Renal pelvis (tissue), 12 donors: ENCODE measurements at places on chromosomes 5 and 9. TPM values are rescaled to one million over a fixed set of nuclear protein-coding genes. Genes with fewer than 3 reads are reported as not detected.

PCDHB6 gene
- 3.1 TPM for polyA plus RNA-seq

PDE6A gene
- 0.14 TPM for polyA plus RNA-seq

TICAM2 gene
- polyA plus RNA-seq = 5.5 TPM

OR1J2 gene
- not detected for polyA plus RNA-seq

PGM5 gene
- 34.3 TPM for polyA plus RNA-seq

WDR31 gene
- polyA plus RNA-seq = 8.4 TPM

APBA1 gene
- polyA plus RNA-seq = 16.6 TPM

WNT8A gene
- polyA plus RNA-seq = 0.25 TPM

OR13C3 gene
- polyA plus RNA-seq = not detected

TCOF1 gene
- polyA plus RNA-seq = 36.1 TPM

ORM2 gene
- polyA plus RNA-seq = not detected

INSL4 gene
- polyA plus RNA-seq = not detected

ARL14EPL gene
- polyA plus RNA-seq = not detected

IL4 gene
- 0.37 TPM for polyA plus RNA-seq

ADAMTS16 gene
- 69.6 TPM for polyA plus RNA-seq

SH2D3C gene
- 19.7 TPM for polyA plus RNA-seq

PALM2AKAP2 gene
- polyA plus RNA-seq = 11.3 TPM

TLR4 gene
- polyA plus RNA-seq = 8.0 TPM

KCNV2 gene
- polyA plus RNA-seq = 0.26 TPM

OTP gene
- 0.03 TPM for polyA plus RNA-seq

PDLIM4 gene
- polyA plus RNA-seq = 16.3 TPM

FCN1 gene
- 2.1 TPM for polyA plus RNA-seq

TAF11L5 gene
- not detected for polyA plus RNA-seq

RASEF gene
- polyA plus RNA-seq = 7.2 TPM

MAMDC4 gene
- polyA plus RNA-seq = 11.6 TPM

KCNIP1 gene
- 12.1 TPM for polyA plus RNA-seq

SEMA6A gene
- 67.2 TPM for polyA plus RNA-seq

ESM1 gene
- polyA plus RNA-seq = 8.3 TPM

TLX3 gene
- not detected for polyA plus RNA-seq

SIT1 gene
- polyA plus RNA-seq = 0.33 TPM

NR2F1 gene
- polyA plus RNA-seq = 199 TPM

CARTPT gene
- polyA plus RNA-seq = not detected

DEPDC1B gene
- 29.5 TPM for polyA plus RNA-seq

PRXL2C gene
- polyA plus RNA-seq = 4.2 TPM
